ENCODE measurements at places on chromosomes 4 and X.

GRCh38 chrX:151019856-151020255, 36.7 kb downstream of the HMGB3 start:
- no peak for DNase-seq

DNA sequence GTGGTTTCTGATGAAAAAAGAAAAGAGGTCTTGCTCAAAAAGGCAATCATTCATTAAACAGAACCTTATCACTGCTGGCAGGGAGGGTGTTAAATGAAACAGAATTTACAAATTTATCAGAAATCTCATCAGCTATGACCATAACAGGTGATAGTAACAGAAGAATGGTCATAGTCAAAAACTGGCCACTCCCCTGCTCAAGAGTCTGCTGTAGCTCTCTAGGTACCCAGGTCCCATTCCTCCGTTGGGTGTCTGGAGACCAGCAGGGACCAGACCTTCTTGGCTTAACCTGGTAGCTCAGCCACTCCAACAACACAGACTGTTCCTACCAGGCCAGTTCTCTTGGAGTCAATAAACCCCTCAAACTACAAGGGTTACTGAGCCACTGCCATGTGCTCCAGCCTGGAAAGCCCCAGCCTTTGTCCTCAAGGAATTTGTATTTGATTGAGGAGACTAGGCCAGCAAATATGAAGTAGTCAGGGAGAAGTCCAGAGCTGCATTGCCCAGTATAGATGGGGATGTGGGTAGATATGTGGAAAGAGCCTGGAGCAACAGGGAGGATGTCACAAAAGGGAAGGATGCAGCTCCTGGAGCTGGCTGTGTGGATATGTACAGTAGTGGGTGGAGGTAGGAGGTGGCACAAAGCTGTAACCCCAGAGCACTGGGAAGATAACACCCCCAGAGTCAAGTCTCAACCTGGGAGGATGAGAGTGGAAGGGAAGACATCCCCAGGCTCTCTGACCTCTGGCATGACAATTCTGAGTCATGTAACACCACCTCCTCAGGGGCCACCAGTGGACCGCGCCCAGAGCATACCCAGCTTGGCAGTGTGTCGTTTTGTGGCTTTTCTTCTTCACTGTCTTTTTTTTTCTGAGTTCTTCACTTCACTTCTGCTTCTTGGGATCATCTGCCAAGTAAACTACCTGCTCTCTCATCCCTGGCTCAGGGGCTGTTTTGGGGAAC, 21.9 kb downstream of the RASL11B start:
- DNase-seq, result no peak

DNA sequence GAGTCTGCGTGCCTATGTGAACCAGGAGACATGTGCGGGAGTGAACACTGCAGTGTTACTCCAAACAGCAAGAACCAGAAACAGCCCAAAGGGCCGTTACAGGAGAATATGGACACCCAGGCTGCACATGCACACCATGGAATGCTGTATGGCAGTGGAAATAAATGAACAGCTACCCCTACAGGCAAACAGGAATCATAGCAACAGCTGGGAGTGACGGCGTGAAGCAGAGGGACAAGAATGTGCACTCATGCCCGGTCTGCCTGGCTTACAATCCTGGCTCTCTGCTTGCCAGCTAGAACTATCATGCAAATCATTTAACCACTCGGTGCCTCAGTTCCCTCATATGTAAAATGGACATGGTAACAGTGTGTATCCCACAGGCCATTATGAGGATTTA, 16.6 kb downstream of the GPKOW start:
- no peak for DNase-seq

DNA sequence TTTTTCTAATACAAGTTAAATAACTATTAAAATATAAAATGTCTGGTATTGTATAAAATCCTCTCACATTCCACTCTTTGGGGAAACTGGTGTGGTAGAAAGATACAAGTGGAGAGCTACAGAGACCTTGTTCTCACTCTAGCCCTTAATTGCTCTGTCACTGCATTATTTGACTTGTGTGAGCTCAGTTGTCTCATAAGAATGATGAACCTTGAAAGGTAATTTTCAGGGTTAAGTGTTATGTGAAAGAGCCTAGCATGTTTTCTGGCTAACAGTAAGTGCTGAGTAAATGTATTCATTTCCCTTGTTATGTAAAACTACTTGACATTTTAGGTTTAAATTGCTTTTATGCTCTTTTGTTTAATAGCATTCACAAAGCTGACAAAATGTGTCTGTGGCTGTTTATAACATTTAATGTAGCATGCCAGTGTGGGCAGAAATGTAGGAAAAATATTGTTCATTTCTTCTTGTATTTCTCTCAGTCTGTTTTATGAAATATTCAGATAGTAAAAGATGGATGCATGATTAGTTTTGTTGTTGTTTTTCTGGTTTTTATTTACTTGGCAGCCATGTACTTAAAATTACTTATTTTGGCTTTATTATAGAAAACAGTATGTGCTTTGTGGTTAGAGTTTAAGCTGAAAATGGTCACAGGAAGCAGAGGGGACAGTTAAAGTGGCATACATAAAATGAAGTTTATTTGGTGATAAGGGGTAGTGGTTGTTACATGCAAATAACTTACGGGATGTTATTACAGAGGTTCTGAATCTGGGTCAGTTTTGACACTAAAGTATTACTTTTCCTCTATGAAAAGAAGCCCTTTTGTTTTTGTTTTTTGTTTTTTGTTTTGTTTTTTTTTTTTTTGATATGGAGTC, 29.2 kb downstream of the SLAIN2 start:
- DNase-seq, result no peak

Data from NCI-H1105 (cell line).